ENCODE measurements at places on chromosomes 2 and 18.

DNA sequence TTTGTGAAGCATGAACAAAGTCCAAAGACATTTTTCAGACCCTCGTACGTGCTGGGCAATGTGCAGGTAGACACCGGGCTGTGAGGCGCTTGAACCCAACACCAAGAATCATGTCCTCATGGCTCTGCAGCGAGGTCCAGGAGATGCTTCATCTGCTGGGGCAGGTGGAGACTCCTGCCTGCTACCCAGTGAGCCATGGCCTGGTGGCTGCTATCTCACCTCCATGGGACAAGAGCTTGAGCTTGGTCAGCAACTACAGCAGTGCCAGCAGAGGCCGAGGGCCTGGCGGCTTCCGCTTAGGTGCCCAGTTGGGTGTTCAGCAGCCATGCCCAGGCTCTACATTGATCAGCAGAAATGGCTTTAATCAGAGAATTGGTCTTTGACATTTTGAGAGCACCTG is 281.0 kb upstream of the HS6ST1 start:
- no peak for DNase-seq

DNA sequence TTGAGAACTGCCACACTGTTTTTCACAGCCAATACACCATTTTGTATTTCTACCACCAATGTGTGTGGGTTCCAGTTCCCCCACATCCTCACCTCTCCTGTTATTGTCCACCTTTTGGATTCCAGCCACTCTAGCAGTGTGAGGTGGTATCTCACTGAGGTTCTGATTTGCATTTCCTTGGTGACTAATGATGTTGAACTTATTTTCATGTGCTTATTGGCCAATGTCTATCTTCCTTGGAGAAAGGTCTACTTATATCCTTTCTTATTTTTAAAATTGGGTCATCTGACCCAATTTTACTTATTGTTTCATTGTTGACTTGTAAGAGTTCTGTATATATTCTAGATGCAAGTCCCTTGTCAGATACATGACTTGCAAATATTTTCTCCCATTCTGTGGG is 9.1 kb upstream of the HPCAL1 start:
- DNase-seq: no peak

DNA sequence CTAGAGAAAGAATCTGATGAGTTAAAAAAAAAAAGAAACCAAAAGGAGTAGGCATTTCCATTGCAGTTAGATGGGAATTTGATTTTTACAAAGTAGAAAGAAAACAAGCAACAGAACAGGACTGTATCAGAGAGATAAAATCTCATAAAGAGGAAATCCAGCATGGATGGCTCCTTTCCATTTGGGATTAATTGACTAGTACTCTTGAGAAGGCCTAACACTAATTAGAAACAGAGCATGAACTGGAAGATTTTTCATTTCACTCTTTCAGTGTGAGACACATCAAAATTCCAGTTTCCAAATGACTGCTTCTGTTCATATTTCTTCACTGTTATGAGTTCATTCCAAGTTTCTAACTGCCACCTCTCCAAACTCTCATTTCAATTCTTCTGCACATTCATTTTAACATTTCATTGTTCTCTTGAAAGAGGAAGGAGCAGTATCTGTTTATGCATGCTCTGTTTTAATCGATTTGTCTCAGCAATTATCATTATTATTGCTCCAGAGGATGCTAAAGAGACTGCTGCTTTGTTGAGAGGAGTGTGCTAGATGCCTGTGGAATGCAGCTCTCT is 108.8 kb upstream of the PIEZO2 start:
- no peak for DNase-seq

- DNase-seq: no peak
Measured at GRCh38 chr2:96520697-96521096, 15.5 kb upstream of the NEURL3 start.

DNA sequence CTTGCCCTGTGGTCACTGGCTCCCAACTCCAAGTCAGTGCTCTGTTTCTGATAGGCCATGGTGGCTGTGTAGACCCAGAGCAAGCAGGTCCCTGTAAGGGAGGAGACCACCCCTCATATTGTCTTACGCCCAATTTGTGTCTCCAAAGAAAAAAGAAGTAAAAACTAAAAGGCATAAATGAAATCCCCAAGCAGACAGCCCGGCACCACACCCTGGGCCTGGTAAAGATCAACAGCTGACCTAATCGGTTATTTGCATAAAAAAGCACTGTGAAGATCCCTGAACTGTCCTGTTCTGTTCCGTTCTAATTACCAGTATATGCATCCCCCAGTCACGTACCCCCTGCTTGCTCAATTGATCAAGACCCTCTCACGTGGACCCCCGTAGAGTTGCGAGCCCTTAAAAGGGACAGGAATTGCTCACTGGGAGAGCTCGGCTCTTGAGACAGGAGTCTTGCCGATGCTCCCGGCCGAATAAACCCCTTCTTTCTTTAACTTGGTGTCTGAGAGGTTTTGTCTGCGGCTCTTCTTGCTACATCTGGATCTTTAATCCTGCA is 364.1 kb upstream of the HS6ST1 start:
- DNase-seq: no peak

GRCh38 chr2:189848276-189848675 is 64.0 kb downstream of the PMS1 start:
- no peak for DNase-seq

GRCh38 chr18:46097431-46097800 is 680 bp downstream of the ATP5F1A start:
- no peak for DNase-seq

GRCh38 chr2:6784291-6784690 is 81.4 kb downstream of the CMPK2 start:
- no peak for DNase-seq

DNA sequence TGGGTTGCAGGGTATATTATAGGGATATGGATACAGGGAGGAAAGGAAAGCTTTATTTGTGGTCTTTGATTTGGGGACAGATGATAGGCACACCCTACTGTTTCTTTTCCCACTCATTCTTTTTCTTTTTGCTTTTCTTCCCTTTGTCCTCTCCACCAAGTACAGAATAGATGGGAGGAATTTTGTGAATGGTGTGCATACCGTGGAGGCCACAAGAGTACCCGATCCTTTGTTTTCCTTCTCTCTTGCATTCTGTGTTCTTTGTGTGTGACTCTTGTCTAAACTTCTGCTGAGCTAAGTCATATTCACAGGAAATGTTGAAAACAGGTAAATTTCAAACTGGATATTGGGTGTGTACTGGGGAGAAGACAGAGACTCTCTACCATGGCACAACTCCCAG is 321.4 kb upstream of the SLC8A1 start:
- no peak for DNase-seq

GRCh38 chr2:127463155-127463991 is 45.1 kb downstream of the PROC start:
- no peak for DNase-seq

DNA sequence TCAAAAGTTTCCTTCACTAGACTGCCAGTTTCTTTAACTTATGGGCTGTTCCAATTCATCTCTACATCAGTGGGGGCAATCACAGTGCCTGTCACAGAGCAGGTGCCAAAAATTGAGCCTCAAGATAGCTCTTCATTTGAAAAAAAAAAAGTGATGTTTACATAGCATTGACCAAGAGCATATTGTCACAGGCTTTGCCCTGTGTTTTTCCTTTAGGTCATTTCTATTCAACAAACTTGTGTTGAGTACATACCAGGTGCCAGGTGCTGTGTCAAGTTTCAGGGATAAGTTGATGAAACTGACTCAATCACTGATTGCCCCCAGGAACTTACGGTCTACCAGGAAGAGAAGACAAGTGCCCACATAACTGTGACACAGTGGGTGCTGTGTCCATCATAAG is 22.2 kb upstream of the NT5C1B start:
- DNase-seq: no peak

GRCh38 chr2:240593703-240594451 is 7.3 kb downstream of the CAPN10 start:
- DNase-seq: no peak

DNA sequence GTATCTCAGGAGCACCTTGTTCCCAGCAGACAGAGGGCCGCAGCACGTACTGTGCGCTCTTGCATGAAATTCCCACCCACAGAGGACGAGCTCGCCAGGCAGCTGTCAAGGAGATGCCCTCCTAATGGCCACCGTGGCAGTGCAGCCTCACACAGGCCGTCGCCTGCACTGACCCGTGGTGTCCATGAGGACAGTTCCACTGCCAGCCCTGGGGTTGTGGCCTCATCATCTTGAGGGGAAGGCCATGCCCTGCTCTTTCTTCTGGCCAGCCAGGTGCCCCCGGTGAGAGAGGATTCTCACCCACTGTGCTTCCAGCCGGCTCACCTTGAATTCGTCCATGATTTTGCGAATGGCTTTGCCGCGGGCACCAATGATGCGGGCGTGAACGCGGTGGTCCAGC is 42.0 kb downstream of the ANO7 start:
- DNase-seq: no peak

DNA sequence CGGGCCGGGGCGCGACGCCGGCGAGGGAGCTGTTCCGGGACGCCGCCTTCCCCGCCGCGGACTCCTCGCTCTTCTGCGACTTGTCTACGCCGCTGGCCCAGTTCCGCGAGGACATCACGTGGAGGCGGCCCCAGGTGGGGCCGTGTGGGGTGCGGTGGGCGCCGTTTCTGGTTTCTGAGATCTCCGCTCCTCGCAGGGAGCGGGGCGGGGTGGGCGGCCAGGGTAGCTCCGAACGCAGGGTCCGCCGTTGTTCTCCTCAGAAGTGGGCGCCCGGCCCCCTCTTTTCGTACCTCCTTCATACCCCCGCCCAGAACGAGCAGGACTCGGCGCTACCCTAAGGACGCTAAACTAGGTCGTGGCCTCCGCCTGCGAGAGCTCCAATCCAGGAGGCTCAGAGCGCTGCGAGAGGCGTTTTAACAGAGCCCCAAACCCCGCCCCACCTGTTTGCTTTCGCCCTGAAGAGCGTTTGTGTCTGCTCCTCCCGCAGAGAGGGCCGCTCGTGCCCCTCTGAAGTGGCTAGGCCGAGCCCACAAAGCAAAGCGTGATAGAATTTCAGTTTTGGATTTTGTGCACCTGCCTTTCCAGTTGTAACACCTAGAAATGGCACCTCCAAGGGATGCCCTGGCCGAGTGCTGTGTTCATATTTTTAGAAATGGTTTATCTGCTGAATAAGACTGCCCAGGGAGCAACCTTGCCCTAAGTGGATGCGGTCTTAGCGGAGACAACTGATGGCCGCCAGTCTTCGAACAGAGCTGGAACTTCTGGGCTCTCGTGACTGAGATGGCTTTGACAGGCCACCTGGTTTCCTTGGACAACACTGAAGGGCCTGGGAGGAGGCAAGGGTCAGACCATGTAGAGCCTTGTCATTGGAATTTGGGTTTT is 626 bp downstream of the CAPN10 start:
- no peak for DNase-seq

DNA sequence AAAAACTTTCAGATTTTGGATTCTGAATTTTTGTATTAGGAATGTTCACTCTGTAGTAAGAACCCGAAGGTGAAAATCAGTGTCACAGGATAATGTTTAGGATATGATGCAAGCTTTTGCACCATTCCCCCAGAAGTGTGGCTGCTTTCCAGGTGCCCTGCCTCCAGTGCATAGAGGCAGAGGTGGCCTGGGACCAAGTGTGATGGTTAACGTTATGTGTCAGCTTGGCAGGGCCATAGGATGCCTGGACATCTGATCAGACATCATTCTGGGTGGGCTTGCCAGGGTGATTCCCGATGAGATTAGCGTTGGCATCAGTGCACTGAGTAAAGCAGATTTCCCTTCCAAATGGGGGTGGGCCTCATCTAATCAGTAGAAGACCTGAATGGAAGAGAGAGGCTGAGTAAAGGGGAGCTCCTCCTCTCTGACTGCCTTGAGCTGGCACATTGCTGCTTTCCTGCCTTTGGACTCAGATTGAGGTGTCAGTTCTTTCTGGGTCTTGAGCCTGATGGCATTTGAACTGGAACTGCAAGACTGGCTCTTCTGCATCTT is 177.4 kb upstream of the HS6ST1 start:
- DNase-seq: no peak

DNA sequence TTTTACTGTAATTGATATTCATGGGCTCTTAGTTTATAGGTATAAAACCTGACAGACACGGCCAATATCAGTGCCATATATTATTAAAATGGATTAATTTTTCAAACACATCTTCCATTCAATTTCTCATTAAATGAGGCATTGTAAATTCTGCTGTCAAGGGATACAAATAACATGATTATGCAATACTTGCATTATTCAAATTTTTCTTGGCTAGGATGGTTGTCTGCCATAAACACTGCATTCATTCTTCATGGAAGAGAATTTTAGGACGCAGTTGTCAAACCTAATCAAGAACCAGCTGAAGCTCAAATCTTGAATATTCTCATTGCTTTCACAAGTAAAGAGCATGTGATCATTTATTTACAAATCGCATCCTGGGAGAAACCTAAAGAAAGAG is 255.6 kb downstream of the RDH14 start:
- DNase-seq: no peak

DNA sequence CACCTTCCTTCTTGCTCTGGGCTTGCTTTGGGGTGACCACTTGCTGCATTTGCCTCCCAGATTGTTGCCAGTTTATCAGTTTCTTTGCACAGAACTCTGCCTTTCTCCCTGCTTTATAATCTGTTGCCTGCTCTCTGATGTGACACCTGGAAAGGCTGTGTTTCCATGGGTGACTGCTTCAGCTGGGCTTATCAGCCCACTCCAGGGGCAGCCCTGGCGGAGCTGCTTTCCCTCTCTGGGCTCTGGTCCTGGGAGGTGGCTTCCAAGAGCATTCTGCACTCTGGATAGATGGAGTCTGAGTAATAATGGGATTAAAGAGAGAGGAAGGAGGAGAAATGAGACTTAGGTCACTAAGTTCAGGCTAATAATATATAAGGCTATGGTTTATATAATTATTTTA is 352.7 kb downstream of the TSN start:
- no peak for DNase-seq

GRCh38 chr2:220446106-220446712 is 818.8 kb downstream of the SLC4A3 start:
- no peak for DNase-seq

- DNase-seq: no peak
Measured at GRCh38 chr2:120622159-120622869, 113.4 kb upstream of the GLI2 start.

- no peak for DNase-seq
Measured at GRCh38 chr2:37766106-37766505, 94.7 kb upstream of the CDC42EP3 start.

DNA sequence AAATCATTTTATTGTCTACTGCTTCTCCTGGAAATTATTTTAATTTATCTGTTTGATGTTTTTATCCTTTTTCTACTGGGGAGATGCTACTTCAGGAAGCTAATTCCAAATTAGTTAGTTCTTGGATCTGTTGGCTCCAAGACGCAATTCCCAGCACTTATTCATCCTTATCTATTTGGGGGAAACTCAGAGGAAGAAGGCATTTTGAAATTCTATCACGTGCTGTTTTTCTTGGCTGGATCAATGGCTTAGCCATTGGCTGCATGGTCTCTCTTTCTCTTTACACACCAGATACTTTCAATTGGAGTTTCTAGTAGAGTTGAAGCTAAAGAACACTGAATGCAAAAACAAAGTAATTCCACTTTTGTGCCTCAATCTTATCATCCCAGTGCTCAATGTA is 98.3 kb downstream of the RAPGEF4 start:
- DNase-seq: no peak

DNA sequence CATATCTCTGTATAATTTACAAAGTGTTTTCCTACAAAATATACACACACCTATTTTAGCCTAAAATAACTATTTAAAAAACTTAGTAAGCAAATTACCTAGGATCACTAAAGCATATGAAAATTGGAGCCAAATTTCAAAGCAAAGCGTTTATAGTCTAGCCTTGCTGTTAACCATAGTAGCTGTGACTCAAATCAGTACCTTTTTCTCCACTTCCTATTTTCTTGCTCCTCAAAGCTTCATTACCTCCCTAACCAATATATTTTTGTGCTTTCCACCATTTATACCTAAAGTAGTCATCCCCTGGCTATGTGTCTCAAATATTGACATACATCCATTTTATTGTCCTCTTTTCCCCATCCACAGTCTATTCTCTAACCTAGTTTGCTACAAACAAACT is 73.1 kb downstream of the ERBB4 start:
- no peak for DNase-seq
